NCI-H446 (cell line): ENCODE measurements at places on chromosomes 1 and 21.

GRCh38 chr1:185474440-185475149, 157.6 kb upstream of the IVNS1ABP start:
- no peak for DNase-seq

DNA sequence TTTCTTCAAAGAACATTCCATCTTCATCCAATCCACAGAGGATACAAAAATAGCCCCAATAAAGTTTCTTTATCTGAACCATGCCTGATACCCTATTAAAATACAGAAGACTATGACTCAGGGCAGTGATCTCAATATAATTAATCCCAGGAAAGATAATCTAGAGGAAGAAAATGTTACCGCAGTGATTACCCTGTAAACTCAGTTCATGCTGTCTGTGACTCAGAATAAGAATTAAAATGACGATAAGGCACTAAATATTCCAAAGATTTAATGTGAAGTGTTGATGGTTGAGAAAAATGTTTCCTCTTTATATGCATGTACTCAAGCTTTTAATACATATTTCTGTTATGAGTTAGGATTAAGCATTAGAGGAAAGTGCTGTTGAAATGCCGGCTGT, 88.6 kb upstream of the LYPLAL1 start:
- DNase-seq = no peak

DNA sequence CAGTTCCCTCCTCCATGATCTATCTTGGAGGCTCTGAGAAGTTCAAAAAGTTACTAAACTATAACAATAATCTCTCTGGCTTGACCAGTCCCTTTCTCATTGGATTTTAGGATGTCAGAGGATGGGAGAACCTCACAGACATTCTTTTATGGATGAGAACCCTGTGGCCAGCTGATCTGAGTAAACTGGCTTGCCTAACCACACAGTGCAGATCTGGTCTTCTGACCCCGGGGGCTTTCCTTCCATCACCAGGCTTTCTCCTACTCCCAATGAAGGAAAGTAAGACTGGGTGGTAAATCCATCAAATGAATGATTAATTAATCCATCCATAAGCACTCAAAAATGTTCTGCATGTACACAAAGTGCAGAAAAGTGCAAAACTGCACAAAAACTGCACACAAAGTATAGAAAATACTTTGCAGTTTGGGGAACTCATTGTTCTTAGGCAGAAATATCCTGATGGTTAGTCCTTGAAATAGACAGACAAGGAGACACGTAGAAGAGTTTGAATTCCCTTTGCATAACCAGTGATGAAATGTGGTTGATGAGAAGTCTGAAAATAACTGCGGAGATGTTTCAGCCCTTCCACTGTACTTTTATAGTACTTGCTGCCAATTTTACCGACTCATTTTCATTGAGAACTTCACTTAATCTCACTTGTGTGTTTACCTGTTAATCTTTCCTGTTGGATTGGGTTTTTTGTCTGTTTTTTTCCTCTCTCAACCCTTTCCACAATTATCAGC, 2.5 kb upstream of the F3 start:
- no peak for DNase-seq

DNA sequence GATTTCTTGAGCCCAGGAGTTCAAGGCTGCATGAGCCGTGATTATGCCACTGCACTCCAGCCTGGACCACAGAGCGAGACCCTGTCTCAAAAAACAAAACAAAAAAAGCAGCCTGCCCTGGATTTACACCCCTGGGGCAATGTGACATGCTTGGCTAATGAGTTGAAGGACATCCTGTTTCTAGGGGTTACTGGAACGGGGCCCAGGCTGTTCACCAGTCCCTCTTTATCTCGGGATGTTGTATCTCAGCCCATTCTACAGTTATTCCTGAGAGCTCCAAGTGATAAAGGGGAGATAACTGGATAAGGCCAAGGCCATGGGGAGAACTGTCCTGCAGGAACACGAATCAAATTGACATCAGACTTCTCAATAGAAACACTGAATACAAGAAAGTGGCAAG, 21.7 kb upstream of the S100A2 start:
- no peak for DNase-seq

GRCh38 chr1:244439391-244440032, 12.2 kb downstream of the ADSS2 start:
- no peak for DNase-seq

DNA sequence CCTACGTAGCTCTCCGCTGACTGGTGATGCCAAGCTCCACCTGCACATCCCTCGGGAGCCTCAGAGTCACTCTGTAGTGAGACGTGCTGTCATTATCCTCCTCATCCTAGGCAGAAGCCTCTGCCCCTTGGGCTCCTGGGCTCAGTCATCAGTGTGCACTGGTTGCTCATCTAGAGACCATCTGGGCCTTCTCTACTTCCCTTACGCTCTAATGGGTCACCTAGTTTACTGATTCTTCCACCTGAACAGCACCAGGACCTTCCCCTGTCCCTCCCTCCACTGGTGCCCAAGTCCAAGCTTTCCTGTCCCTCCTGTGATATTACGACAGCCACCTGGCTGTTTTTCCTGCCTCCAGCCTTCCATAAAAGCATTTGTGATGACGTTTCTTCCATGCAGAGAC, 136.1 kb upstream of the ERRFI1 start:
- DNase-seq = no peak

GRCh38 chr1:13517193-13517812, 3.5 kb upstream of the LRRC38 start:
- DNase-seq = no peak
